ENCODE measurements at places on chromosomes 5 and 9.

DNA sequence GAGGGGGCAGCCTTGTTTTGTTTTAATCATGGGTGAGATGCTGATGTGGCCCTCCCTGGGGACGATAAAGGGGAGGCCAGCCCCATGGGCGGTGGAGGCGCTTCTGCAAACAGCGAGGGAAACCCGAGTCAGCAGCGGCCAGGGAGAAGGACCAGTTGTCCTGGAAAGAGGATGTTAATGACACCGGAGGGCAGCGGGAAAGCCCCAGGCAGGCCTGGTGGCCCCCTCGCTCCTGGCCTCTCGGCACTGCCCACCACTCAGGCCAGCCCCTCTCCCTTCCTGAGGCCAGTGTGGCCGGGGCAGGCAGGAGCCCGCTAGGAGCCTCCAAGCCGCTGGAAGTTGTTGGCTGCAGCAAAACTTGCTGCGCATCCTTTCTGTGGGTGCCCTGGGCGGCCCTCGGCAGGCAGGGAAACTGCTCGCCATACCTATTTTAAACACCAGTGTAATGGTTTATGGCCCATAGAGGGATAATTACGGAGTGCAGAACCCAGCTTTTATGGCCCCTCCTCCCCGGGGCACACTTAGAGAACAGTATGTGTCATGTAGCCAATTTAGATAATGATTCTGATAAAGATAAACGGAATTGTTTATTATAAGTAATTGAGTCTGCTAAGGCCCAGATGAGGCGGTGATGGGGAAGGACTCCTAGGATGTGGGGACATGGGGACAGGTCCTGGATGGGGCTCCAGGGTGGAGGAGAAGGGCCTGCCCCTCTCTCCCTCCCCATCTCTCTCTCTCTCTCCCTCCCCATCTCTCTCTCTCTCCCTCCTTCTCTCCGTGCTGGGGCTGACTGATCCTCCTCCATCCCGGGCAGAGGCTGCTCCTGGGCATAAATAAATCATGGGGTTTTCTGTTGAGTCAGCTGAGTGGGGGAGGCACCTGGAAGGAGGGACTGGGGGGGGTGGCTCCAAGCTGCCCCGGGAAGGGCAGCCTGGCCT is 36.9 kb downstream of the LMX1B start:
- DNase-seq = no peak

DNA sequence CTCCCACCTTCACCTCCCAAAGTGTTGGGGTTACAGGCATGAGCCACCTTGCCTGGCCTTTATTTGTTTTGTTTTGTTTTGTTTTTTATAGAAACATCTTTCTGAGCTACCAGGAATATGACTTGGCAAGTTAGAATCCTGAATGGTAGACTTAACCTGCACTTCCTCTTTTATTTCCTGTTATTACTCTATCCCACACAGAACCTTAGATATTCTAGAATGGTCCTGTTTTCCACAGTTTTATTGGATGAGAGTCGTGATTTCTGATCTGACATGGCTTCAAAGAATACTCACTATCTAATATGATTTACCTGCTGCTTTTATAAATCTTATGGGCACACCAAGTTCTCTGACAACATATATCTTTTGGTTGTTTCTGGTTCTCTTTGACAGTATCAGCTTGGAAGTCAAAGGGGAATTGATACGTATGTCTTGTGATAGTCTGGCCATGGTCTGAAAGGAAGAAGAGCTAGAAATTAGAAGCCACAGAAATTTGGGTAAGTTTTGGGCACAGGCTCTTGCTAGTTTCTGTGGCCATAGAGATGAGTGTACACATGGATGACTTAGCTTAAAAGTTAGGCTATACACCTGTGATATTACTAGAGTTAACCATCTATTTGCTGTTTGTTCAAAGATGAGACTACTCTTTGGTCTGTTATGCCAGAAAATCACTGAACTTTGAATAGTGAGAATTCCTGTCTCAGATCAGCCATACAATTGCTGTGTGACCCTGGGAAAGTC is 4.7 kb upstream of the PANK3 start:
- DNase-seq = no peak

- no peak for DNase-seq
These were observed 366.2 kb downstream of the ACTL7B start for GRCh38 chr9:108489567-108489966.

DNA sequence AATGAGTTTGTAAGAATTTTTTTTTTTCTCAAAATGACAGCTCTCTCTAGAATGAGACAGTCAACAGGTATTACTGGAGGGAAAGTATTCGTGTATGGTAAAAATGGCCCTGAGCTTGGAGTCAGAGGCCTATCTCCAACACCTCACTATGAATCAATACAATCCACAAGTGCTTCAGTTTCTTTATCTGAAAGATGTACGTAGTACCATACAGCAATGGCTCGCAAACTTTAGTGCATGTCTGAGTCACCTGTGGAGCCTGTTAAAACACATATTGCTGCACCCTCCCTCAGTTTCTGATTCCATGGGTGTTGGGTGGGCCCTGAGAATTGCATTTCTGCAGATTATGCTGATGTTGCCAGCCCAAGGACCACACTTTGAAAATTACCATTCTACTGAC is 44.6 kb downstream of the DMRT2 start:
- DNase-seq = no peak

DNA sequence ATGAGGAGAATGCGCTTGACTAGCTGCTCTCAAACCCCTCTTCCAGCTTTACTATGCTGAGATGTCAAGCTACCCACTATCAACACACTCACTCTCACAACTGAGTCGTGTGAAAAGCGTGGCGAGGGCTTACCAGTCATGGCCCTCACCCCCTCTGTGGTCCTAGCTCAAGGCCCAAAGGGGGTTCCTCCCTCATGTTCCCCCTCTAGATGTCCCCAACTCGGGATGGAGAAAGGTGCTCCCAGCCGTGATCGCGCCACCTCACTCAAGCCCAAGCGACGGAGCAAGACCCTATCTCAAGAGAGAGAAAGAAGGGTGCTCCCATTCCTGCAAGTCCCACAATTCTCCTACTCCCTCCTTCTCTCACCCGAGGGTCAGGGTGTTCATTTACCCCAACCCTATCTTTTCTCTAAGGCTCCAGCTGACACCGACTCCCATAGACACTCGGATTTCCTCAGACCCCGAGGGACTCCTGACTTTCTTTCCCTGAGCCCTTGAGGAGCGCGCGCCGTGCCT is 559 bp downstream of the SLC38A9 start:
- no peak for DNase-seq

DNA sequence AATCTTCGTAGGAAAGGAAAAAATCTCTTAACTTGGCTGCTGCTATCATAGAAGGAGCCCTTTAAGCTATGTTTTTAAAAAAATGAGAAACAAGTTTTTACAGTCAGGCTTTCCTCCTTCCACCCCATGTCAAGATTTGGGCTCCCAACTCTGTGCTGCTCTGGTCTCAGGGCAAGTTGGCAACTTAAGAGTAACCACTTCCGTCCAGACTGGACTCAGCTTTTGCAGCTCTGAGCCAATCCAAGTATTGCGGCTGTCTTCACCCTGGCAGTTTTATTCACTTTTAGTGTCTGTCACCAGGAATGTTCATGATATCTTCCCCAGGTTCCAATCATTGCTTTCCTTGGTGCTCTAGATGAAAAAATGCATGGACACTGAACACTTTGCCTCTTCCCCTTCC is 115.9 kb upstream of the GAS1 start:
- DNase-seq = no peak

GRCh38 chr9:95807326-95807947 is 68.1 kb upstream of the ERCC6L2 start:
- no peak for DNase-seq

GRCh38 chr9:34992376-34992951 is 2.9 kb downstream of the DNAJB5 start:
- DNase-seq = no peak

- DNase-seq = no peak
These were observed 333.4 kb upstream of the ZNF462 start for GRCh38 chr9:106529616-106530015.

DNA sequence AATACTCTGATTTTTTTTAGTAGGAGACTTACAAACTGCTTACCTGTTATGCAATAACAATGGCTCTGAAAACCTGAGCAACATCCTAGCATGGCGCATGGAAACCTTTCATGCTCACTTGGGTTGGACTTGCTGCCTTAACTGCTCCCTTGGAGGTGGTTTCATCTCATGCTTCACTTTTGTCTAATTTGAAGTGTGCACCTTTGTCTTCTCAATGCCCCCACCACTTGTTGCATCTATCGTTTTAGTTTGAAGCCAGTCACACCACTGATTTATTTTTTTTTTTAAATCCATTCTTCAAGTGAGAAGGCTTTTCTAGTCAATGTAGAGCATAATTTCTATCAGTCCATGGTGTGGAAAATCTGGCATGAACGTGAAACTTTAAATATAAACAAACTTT is 63.2 kb downstream of the CFAP90 start:
- no peak for DNase-seq

DNA sequence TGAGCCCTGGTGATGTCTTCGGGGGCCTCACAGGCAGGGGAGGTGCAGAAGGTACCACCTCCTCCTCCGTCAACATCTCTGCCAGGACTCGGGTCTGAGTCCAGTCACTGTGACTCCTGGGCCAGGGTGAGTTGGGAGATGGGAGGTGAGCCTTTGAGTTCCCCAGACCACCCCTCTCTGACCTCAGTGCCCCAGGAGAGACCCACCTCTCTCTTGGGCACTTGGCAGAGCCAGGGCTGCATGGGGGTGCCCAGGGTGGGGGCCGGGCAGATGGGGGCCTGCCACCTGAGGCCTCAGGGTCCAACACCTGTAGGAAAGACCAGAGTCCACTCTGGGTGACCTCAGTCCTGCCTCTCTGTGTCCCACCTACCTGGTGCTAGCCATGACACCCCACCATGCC is 6.8 kb downstream of the KIF12 start:
- DNase-seq = no peak

GRCh38 chr5:127386557-127386956 is 96.0 kb downstream of the MEGF10 start:
- no peak for DNase-seq

- DNase-seq = no peak
These were observed 733.4 kb upstream of the NUDT12 start for GRCh38 chr5:104295991-104296390.

GRCh38 chr5:20497356-20497755 is 509.4 kb upstream of the CDH18 start:
- DNase-seq = no peak

DNA sequence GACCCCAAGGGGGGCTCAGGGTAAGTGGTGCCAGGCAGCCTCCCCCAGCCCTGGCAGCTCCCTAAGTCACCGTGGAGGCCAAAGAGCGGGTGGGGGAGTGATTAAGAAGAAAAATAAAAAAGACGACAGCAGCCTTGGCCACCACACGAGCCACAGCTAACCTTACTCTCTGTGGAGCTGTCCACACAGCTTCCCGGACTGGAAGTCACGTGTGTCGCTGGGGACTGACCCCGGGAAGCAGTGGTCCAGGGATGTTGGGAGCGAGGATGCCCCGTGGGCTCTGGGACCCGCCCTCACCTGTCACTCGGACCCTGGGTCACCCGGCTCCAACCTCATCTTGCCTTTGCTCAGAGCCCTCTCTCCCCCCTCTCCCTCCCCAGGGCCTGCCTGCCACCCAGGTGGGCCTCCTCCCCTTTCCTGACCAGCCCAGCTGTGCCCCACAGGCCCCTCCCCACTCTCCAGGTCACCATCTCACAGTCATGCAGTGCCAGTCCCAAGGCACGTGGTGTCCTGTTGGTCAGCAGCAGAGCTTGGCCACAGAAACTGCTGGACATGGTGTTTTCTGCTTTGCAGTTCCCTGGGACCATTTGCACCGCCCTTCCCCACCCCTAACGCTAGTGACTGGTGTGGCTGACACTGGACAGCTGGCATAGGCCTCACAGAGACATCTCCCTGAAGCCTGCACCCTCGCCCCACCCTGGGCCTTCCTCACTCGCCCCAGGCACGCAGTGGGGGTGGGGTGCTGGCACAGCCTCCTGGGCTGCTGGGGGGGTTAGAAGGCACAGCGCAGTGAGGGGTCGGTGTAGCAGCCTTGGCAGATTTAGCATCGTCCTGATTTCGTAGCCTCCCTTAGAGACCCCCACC is 9.8 kb upstream of the EXOC3 start:
- DNase-seq = no peak

DNA sequence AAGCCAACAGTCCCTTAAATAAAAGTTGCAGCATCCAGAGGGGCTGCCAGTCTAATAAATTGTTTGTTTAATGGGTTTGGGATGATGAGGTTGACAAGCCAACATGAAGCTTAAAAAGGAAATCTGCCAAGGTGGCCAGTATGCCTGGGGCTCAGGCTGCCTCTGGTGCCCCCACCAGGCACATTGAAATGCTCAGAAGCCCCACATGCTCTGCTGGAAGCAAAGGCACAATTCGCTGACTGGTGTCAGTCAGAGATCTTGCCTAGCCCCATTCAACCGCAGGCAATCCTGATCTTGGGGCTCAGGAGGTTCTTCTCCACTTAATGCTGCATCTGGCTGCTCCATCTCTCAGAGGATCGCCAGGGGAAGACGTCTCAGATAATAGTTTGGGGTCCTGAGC is 44.2 kb upstream of the TCERG1 start:
- DNase-seq = no peak

- no peak for DNase-seq
These were observed 616.4 kb upstream of the NUDT12 start for GRCh38 chr5:104178829-104179456.

GRCh38 chr5:180080486-180081280 is 9.1 kb upstream of the RNF130 start:
- no peak for DNase-seq

GRCh38 chr5:130706696-130707095 is 458.4 kb downstream of the HINT1 start:
- no peak for DNase-seq

DNA sequence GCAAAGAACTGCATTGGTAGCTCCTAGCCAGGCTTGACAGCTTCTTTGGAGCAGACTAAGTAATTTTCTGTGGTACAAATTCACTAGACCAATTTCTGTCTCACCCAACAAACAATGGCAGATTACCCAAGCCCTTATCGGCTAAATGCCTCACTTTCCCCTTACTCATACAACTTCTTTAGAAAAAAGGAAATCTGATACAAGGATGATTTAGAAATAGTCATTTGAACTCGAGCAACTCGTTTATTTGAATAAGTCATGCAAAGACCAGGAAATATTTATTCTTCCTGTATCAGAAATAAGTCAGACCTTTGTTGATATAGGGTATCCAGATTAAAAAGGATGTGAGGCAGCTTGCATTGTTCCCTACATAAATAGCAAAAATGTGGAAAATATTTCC is 170.4 kb upstream of the CDH6 start:
- DNase-seq = no peak

- no peak for DNase-seq
These were observed 4.5 kb upstream of the MOB3B start for GRCh38 chr9:27534131-27534530.

DNA sequence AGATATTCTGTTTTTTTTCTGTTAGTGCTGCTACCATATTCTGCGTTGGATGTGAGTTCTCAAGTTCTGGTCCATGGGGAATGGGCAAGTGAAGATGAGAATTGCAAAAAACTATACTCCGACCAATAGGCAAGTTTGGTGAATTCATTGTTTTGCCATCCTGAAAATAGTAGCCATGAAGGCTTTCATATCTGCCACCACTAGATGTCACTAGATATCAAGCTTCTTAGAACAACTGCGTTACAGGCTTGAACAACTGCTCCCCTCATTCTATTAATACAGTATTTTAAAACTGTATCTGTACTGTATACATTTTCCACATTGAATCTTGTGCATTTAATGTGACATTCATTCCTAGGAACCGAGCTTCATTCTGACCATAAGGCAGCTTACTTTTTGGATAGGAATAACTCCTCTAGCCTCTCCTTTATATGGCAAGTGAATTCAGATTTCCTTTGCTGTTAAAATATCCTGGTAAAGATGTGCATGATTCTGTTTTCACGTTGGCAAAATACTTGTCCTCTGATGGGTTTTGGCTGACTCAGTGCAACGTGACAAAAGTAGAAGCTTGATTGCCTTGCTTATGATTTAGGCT is 163.6 kb downstream of the SREK1 start:
- DNase-seq = no peak
